Left renal pelvis (tissue), 4 donors: ENCODE measurements at places on chromosomes 4 and X. TPM values are rescaled to one million over a fixed set of nuclear protein-coding genes. Genes with fewer than 3 reads are reported as not detected.

NEUROG2 gene
- polyA plus RNA-seq, result not detected

FGF16 gene
- 6.3 TPM for polyA plus RNA-seq

TMEM156 gene
- 1.5 TPM for polyA plus RNA-seq

TMEM47 gene
- polyA plus RNA-seq, result 27.4 TPM

SMIM31 gene
- 0.42 TPM for polyA plus RNA-seq

PABPC1L2A gene
- 0.06 TPM for polyA plus RNA-seq

LNX1 gene
- polyA plus RNA-seq, result 16.2 TPM

BGN gene
- 191 TPM for polyA plus RNA-seq

CFP gene
- polyA plus RNA-seq, result 2.2 TPM

DNA sequence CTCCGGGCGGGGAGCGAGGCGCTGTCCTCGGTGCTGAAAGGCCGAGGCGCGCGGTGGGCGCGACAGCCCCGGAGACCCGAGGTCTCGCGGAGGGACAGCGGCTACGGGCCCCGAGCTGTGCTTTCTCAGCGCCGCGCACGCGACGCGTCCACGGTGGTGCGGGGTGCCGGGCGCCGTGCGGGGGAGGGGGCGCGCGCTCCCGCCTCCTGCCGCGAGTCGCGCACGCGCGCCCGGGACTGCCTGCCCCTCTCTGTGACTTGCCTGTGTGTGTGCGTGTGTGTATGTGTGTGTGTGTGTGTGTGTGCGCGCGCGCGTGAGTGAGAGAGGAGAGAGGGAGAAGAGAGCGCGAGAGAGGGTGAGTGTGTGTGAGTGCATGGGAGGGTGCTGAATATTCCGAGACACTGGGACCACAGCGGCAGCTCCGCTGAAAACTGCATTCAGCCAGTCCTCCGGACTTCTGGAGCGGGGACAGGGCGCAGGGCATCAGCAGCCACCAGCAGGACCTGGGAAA lies at the start of gene GRIA2:
Gene GRIA2, plus strand, starts transcription at position 358 of the 511 bp plus-strand sequence. CDS start 315 bp downstream, outside the sequence.
- peak; percentile 71 for DNase-seq

DNA sequence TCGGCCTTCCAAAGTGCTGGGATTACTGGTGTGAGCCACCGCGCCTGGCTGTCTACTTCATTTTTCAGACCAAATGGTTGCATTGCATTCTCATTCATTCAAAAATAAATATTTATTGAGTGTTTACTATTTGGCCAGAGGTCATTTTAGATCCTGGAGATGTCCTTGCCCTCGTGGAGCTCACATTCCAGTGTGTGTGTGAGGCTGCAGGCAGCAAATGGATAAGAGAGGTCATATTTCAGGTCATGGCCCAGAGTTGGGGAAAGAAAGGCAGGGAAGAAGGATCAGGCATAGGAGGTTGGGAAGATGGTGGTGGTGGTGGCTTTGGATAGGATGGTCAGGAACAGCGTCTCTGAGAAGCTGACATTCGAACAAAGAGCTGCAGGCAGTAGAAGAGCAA lies 119.1 kb downstream of the CEP135 start:
- no peak for DNase-seq

DNA sequence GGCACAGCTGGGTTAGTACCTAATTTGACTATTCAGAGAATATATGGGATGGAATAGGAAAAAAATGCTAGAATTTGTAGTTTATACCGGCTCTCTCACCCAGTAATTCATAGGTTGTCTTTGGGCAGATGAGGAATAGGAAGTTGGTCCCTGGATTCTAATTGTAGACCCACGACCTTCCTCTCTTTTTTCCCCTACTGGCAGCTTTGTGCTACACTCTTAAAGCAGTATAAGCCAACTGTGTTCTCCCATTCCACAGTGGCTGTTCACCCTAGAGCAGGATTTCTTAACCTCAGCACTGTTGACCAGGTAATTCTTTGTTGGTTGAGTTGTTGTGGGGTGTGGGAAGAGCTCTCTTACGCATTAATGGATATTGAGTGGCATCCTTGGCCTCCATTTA lies 92.9 kb downstream of the FNIP2 start:
- no peak for DNase-seq

DNA sequence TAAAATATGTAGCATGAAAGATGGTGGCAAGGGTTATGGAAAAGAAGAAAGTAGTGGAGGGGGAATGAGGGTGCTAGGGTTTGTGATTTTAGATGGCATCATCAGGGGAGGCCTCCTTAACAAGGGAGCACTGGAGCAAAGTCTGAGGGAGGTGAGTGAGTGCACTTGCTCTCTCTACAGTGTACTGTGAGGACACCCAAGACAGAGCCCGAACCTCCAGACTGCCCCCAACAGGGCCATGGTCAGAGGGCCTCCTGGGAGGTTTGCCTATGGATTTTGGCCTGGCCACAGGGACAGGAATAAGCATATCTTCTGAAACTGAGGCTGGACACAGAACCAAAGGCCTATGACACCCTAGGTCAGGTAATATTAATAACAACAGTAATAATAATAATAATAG lies 21.4 kb upstream of the PJA1 start:
- DNase-seq, result no peak

DNA sequence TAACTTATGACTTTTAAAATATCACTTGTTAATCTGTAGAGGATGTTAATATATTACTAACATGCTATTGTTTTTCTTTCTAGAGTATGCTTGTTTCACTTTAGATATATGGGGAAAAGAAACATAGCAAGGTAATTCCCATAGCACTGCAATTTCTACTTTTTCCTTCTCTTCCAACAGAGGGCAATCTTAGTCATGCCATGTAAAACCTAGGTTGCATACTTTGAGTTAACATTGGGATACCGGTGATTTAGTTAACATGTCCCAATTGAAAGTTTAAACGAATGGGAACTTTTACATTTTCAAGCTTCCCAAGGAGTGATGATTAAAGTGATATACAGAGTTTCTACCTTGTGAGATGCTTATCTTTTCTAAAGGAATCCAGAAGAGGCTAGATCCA lies 89.4 kb upstream of the IL13RA1 start:
- no peak for DNase-seq

- no peak for DNase-seq
Observed at GRCh38 chr4:169885893-169886292, 128.1 kb upstream of the HPF1 start.

DNA sequence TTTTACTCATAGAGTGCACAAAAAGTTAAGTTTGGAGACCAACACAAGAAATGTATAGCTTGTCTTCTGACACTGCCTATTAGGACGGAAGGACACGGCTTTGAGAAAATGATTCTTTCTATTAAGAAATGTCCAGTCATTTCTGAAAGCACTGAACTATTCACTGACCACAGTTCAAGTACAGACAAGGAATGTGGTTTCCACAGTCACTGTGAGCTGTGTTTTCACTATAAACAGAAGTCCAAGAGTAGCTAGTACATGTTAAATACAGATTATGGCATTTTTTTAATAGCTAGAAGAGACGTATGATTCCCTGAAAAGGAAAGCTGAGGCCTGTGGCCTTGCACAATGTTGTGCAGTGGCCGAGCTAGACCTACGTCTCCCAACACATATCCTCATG lies 115.1 kb upstream of the GPM6A start:
- no peak for DNase-seq

DNA sequence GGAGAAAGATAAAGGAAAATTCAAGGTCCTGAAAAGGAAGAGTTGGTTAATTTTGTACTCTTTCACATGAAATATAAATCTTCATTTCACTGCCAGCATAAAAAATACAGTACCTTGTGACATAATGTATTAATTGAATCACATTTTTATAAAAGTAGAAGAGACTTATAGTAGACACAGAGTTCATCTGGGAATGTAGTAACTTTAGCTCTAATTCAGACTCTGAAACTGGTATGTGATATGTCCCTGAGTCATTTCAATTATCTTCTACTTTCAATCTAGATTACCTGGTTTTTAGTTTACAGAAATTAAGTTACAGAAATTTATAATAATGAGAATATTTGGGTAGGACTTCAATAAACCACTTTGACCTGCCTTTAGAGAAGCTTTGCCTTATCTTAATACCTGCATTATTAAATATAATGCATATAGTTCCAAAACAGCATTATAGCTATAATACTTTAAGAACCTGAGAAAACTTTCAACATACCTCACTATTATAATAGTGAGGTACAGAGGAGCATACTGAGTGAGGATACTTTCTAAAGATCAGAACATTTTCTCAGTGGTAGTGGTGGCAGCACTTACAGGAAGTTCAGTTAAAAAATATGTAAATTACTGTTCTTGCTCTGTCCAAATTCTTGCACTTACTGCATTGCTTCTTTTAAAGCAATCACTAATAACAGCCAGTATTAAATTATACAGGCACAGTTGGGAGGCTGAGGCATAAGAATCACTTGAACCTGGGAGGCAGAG lies 11.2 kb downstream of the NEK1 start:
- no peak for DNase-seq

DNA sequence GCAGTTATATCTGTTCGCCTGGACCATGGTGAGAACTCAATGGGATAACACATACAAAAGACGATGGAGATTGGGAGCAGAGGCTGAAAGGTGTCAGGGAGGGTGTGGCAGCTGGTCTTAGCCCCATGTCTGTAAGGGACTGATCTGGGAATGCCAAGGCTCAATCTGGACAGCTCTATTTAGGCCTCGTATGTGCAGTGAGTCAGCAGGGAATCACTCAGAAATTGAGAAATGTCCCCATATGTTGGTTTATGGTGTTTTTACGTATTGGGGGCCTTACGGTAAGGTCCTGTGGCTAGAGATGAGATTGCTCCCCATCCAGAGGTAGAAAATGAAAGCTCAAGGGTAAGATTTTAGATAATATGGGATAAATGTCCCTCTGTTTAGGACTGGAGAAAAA lies 71.4 kb upstream of the TTC29 start:
- DNase-seq, result no peak

- DNase-seq, result no peak
Observed at GRCh38 chr4:159506801-159507517, 404.1 kb downstream of the RAPGEF2 start.

DNA sequence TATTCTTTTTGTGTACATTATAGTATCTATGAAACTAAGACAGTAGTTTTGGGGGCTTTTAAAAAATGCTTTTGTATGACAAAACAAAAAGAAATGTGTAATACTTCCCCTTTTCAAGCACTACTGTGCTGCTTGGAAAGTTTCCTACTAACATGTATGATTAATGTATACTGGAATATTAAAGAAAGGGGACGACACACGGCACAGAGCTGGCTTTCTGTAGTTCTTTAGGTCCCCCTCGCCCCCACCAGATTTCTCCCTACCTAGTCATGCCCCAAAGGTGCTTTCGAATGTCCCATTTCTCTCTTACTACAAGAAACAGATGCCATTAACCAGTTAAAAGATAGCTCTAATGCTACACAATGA lies 1.6 kb upstream of the AP1S2 start:
- DNase-seq, result no peak

DNA sequence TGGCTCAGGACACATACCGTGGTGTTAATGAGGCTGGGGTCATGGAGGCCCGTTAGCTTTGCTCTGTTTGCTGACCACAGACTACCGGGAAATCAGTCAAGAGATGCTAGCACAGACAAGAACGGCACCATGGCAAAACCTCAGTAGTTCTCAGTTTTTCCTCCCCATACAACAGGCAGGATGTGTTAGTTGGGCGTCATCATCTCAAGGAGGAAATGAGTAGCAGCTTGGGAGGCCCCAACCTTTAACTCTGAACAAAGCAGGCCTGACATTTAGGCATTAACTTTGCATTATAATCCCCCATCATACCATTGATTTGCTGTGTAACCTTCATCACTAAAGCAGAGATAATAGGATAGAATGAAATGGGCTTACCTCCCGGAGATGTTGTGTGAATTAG lies 714.2 kb downstream of the RPA4 start:
- no peak for DNase-seq

- DNase-seq, result peak; percentile 54
Observed at GRCh38 chr4:24583451-24584210, 723 bp downstream of the DHX15 start.

GRCh38 chr4:185165605-185166063 lies 22.6 kb downstream of the SLC25A4 start:
- no peak for DNase-seq
